Thymus (tissue), 14 donors: ENCODE measurements at places on chromosomes 3 and 15. TPM values are rescaled to one million over a fixed set of nuclear protein-coding genes. Genes with fewer than 3 reads are reported as not detected.

The TFRC gene
- 48.2 TPM for total RNA-seq

- H3K4me1 ChIP-seq: no peaks in the 10 kb centered on the region
- peaks cover 3% of the 10 kb centered on the region for H3K36me3 ChIP-seq
- no peaks in the 10 kb centered on the region for H3K27me3 ChIP-seq
- no peak for DNase-seq
- no peak overlapping the region for H3K27ac ChIP-seq
Observed at GRCh38 chr3:125266971-125267370, 54.4 kb upstream of the SLC12A8 start.

The IL5RA gene
- 0.85 TPM for total RNA-seq

The SUCNR1 gene
- 1.1 TPM for total RNA-seq

The GNB5 gene
- 16.1 TPM for total RNA-seq

DNA sequence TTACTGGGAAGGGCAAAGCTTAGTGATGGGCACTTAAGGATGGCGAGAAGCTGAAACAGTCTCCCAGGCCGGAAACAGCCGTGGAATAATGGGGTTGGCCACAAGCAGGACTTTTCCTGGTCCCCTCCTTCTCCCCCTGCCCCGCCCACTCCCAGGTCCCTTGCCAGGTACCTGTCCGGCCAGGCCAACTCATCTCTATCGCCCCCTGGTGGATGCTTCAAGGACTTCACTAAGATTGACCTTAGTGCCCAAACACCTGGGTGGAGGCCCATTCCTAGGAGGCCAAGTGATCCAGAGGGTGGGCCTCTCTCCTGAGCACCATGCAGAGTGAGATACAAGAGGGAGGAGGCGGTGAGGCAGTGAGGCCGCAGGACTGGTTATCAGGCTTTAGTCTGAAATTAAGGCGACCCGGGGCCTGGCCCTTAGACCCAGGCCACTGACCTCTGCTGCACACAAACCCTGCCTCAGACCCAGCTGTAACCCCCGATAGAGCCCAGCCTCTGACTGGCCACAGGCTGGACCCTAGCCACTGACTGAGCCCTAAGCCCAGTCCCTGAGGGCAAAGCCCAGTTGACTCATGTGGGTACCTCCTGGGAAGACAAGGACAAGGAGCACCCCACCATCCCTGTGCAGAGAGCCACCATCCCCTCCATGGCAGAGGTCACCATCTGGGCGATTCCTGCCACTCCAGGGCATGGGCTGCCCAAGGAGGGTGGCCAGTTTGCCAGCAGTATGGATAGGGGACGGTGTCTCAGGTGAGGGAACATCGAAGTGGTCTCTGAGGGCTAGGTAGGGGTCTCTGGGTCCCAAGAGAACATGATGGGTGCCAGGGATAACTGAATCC lies 37.6 kb downstream of the VIPR1 start:
- no peak overlapping the region for H3K27ac ChIP-seq
- no peak overlapping the region for H3K4me3 ChIP-seq

The KAT2B gene
- total RNA-seq: 17.2 TPM

DNA sequence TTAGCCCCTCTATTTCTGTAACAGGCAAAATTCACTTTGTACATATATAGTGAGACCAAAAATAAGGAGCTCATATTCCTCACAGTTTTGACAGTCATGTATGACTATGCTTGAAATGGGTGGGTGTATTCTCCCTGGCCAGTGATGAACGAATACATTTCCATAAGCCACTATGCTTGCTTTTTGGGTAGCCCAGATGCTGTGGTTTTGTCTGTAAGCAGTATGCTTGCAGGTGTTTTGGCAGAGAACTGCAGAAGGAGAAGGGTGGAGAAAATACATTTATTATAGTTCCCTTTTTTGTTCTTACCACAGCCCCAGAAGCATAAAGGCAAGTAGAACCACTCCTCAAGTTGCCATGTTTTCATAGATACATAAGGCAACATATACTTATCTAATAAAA lies 131.2 kb downstream of the RBMS3 start:
- H3K27ac ChIP-seq: no peak overlapping the region
- no peak overlapping the region for H3K4me3 ChIP-seq
- H3K4me1 ChIP-seq: peaks cover 28% of the 10 kb centered on the region
- no peaks in the 10 kb centered on the region for H3K36me3 ChIP-seq
- H3K27me3 ChIP-seq: no peaks in the 10 kb centered on the region

The ABI3BP gene
- total RNA-seq: 0.80 TPM

DNA sequence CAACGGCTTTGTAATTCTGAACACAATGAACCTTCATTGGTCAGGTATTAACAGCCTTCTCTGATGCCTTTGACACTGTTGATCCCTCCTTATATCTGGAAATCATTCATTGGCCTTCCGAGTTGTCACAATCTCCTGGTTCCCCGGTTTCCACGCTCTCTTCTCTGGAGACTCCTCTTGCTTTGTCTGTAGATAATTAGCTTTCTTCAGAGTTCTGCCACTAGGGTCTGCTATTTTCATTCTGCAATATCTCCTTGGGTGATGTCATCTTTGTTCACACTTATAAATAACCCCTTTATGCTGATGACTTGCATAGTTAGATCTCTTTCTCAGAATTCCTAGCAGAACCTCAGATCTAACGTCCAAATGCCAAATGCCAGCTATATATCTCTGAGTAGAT lies 583.8 kb upstream of the ZNF717 start:
- no peaks in the 10 kb centered on the region for H3K36me3 ChIP-seq
- no peak overlapping the region for H3K4me3 ChIP-seq
- DNase-seq: no peak

The MAP3K13 gene
- 11.3 TPM for total RNA-seq

DNA sequence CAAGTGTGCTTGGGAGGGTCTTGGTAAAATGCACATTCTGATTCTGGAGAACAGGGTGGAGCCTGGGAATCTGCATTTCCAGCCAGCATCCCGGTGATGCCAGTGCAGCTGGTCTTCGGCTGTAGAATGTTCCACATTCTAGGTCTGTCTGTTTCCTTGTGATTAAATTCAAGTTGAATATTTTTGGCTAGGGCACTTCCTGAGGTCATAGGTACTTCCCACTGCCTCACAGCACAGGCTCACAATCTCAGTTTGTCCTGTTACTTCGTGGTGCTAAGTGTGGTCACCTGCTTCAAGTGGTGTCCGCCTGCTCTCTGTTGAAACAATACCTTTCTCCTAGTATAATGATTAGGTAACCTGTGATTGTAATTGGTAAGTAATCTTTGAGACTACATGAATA lies 40.1 kb downstream of the FLNB start:
- no peak overlapping the region for H3K4me3 ChIP-seq
- H3K27me3 ChIP-seq: no peaks in the 10 kb centered on the region
- H3K36me3 ChIP-seq: peaks cover 3% of the 10 kb centered on the region
- no peak overlapping the region for H3K27ac ChIP-seq
- peaks cover 20% of the 10 kb centered on the region for H3K4me1 ChIP-seq
- DNase-seq: no peak

GRCh38 chr15:39248204-39248603 lies 332.7 kb upstream of the THBS1 start:
- no peak overlapping the region for H3K27ac ChIP-seq
- no peaks in the 10 kb centered on the region for H3K36me3 ChIP-seq
- H3K27me3 ChIP-seq: no peaks in the 10 kb centered on the region
- H3K4me1 ChIP-seq: no peaks in the 10 kb centered on the region
- H3K4me3 ChIP-seq: no peak overlapping the region

DNA sequence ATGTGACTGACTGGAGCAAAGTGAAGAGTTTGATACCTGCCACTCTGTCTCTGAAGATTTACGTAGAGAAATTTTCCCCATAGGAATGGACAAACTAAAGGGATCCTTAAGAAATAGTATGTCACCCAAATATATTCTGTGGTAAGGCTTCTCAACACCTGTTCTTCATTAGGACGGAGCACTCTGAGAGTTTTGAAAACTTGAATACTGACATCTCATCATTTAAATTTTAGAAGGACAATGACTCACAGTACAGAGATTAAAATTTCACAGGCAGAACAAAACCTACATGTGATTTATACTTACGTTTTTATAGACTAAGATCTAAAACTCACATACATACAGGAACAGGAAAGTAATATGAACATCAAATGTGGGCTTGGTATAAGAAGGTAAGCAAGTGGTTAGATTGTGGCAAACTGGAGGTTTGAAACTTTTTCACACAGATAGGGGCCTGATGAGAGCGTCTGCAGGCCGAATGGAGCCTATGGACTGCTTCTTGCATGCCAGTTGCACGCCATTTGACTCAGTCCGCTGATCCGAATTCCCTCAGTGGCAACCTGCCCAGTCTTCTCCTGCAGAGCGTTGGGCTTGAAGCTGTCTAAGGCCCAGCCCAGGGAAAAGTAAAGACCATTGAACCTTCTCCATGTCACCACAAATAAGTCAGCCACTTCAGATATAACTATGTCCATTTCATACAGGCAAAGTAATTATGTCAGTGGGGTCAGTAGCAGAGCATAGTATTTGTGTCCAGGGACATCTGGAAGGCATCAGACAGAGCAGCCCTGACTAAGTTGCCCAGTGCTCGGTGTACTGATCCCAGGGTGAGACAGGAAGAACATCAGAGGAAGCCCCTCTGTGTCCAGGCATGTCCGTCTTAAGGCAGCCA lies 45.7 kb downstream of the ZBTB38 start:
- peaks cover 34% of the 10 kb centered on the region for H3K4me1 ChIP-seq
- no peak overlapping the region for H3K4me3 ChIP-seq
- no peak for DNase-seq
